ENCODE measurements at places on chromosomes 2 and 18. TPM values are rescaled to one million over a fixed set of nuclear protein-coding genes. Genes with fewer than 3 reads are reported as not detected.

Gene OSBPL6
- 3.7 TPM for total RNA-seq

DNA sequence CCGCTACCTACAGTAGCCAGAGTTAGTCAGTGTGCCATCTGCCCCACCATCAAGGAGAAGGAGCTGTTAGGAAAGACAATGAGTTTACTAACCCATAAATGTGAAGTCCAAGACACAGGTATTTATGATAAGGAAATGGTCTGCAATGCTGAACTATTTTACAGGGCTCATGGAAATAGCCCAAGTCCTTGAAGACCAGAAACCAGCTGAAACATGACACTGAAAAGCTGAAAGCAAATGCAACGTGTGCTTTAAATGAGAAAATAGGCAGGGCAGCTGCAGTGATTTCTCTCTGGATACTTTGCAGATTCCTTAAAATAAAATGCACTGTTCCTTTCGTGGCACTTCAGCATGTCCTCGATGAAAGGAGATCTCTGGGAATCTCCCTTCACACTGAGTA, 256.4 kb upstream of the TCF4 start:
- DNase-seq = no peak

GRCh38 chr2:118179445-118179844, 91.2 kb downstream of the INSIG2 start:
- DNase-seq = no peak

- no peak for DNase-seq
Measured at GRCh38 chr2:121343191-121343590, 58.2 kb upstream of the TFCP2L1 start.

DNA sequence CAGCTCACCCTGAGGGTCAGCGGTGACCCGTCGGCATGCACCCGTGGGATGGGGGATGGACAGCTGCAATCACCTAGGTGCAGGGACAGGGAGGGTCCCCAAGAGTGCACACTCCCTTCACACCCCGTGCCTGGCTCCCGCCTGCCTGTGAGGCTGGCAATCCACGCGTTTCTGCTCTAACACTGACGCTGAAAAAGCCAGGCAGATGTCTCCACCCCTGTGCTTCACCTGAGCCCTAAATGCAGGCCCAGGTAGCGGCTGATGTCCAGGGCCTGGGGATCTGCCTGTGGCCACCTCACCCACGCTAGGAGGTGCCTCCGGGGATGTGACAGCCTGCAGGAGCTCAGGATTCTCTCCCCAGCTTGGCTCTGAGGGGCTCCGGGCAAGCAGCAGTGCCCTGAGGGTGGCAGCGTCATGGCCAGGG, 212.0 kb upstream of the SALL3 start:
- DNase-seq = no peak

DNA sequence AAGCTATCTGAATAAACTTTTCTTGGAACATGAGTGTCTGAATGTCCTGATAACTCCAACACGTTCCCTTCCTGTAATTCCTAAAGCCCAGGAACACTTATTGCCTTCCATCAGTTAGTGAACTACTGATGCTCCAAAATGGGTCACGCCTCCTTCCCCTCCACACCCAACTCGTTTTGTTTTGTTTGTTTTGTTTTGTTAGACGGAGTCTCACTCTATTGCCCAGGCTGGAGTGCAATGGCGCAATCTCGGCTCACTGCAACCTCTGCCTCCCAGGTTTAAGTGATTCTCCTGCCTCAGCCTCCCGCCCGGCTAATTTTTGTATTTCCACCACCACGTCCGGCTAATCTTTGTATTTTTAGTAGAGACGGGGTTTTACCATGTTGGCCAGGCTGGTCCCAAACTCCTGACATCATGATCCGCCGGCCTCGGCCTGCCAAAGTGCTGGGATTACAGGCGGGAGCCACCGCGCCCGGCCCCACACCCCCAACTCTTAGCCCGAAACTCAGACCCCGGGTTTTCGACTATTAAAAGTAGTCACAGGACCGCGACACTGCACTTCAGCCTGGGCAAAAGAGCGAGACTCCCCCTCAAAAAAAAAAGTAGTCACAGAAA, 774 bp downstream of the IER3IP1 start:
- DNase-seq = no peak

Gene LRRFIP1
- total RNA-seq = 38.1 TPM

Gene IGFBP5
- total RNA-seq = 0.48 TPM

GRCh38 chr2:134401081-134401497, 147.2 kb downstream of the MGAT5 start:
- no peak for DNase-seq

DNA sequence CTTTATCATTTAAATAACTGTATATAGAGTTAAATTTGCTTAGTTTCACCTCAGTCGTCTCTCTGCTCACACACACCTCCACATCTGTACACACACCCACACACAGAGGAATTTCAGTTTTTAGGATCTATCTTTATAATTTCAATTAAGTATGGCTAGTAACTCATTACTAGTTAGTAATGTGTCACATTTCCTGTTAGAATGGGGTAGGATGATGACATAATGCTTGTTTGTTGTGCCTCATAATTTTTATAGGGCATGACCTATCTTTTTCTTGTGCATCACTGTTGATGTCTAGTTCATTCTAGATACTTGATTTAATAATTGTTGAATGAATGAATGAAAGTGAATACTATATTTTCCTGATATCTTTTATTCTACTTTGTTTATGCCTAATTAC, 108.6 kb downstream of the AGPS start:
- no peak for DNase-seq

Gene GLI2
- total RNA-seq = 0.16 TPM

GRCh38 chr2:113872201-113872600, 17.7 kb upstream of the ACTR3 start:
- DNase-seq = no peak

Gene NEU2
- total RNA-seq = not detected

Gene EGR4
- not detected for total RNA-seq

DNA sequence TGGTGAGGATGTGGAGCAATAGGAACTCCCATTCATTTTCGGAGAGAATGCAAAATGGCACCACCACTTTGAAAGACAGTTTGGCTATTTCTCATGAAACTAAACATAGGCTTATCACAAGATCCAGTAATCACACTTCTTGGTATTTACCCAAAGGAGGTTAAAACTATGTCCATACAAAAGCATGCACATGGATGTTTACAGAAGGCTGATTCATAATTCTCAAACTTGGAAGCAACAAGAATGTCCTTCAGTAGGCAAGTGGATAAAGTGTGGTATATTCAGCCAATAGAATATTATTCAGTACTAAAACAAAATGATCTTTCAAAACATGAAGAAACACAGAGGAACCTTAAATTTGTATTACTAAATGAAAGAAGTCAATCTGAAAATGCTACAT, 440.6 kb downstream of the FBXO15 start:
- no peak for DNase-seq

DNA sequence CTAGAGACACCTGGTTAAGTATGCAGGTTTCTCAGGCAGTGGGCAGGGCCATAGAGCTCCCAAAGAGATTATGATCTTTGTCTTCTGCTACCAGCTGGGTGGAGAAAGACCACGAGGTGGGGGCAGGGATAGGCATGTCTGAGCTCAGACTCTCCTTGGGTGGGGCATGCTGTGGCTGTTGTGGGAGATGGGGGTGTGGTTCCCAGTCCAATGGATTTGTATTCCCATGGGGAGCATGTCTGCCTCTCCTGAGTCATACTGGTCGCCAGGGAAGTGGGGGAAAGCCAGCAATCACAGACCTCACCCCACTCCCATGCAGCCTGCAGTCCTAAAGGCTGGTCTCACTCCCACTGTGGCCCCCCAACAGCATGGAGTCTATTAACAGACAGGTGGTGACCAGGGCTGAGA, 31.4 kb upstream of the RHOB start:
- DNase-seq = no peak

Gene LGALSL
- total RNA-seq = 12.2 TPM

DNA sequence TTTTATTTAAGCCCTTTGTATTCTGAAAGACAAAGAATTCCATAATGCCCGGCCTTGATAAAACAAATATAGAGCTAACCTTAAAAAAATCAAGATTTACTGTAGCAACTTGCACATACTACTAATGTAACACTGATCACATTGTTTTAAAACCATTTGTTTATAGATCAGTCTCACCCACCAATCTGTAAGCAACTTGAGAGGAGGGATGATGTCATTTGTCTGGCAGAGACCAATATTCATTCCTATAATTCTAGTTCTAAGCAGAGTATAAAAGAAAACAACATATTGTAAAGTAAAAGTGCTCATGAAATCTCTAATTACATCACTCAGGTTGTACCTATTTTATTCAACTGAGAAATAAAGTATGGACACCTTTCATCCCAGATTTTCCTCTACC, 380.6 kb downstream of the TGIF1 start:
- no peak for DNase-seq

DNA sequence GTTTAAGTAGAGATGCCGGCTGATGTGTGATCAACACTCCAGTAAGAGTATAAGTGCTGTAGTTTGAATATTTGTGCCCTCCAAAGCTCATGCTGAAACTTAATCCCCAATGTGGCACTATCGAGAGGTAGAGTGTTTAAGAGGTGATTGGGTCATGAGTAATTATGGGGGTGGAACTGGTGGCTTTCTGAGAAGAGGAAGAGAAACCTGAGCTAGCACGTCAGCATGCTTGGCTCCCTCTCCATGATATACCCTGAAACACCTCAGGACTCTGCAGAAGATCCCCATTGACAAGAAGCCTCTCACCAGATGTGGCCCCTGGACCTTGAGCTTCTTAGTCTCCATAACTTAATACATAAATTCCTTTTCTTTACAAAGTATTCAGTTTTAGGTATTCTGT, 584.8 kb downstream of the TSN start:
- DNase-seq = no peak

DNA sequence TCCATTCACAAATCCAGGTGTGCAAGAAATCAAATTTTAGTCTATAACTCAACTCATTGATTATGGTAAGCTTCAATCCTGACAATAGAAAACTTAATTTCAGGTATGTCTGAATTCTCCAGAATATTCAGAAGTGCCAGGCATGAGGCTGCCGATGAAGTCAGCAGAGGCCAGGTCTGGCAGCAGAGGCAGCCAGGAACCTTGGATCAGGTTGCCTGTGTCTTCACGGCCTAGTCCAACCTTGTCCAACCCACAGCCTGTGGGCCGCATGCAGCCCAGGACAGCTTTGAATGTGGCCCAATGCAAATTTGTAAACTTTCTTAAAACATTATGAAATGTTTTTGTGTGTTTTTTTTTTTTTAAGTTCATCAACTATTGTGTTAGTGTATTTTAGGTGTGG, 46.9 kb upstream of the ASPRV1 start:
- DNase-seq = no peak

- peak; percentile 14 for DNase-seq
Measured at GRCh38 chr2:26692279-26692896, at the start of gene KCNK3. Gene KCNK3, plus strand, starts transcription at chr2:26692722. Its CDS starts 154 bp downstream, at chr2:26692876.

GRCh38 chr18:9599328-9599727, 15.0 kb downstream of the PPP4R1 start:
- DNase-seq = no peak

GRCh38 chr18:10018289-10018688, 104.5 kb downstream of the VAPA start:
- DNase-seq = no peak

DNA sequence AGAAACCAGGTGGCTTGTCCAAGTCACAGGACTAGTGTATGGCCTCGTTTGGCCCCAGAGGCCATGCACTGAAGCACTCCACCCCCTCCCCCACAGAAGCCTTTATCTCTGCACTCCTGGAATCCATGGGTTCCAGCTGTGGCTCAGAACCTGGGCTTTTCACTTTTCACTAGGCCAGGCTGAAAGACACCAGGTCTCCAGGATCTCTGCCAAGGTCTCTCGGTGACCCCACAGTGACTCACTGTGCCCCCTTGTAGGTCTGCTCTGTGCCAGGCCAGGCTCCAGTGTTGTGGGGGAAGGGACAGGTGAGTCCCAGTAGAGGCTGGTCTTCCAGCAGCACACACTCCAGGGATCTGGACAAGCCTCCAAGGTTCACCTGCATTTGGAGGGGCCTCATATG, 31.0 kb upstream of the GLI2 start:
- no peak for DNase-seq

GRCh38 chr2:74223941-74224770, 25.7 kb downstream of the MTHFD2 start:
- DNase-seq = no peak

Gene ANKMY1
- 9.7 TPM for total RNA-seq

Gene SCN9A
- total RNA-seq = 0.27 TPM

All from SK-MEL-5 (cell line).